ENCODE measurements at places on chromosomes 7 and 10.

GRCh38 chr7:1045069-1046063, 1.0 kb downstream of the GPR146 start:
- no peak for DNase-seq

- no peak for DNase-seq
Observed at GRCh38 chr7:121563177-121563576, 167.1 kb upstream of the FAM3C start.

DNA sequence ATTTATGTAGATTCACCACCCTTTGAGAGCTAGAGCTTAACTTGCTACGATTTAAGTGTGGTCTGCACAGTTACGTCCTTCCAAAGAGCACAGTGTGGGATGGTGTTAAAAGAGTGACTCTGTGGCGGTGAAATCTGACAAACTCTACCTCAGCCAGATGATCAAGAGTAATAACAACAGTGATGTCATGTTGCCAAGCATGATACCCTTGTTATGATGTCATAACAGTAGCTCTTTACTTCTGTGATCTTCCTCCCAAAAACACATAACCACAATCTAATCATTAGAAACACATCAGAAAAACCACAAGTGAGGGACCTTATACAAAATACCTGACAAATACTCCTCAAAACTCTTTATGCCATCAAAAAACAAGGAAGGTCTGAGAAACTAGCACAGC, 649.3 kb downstream of the POM121L12 start:
- no peak for DNase-seq

- DNase-seq, result no peak
Observed at GRCh38 chr7:21193895-21194294, 234.0 kb upstream of the SP4 start.

GRCh38 chr7:122136639-122137245, 7.3 kb downstream of the AASS start:
- DNase-seq, result no peak

DNA sequence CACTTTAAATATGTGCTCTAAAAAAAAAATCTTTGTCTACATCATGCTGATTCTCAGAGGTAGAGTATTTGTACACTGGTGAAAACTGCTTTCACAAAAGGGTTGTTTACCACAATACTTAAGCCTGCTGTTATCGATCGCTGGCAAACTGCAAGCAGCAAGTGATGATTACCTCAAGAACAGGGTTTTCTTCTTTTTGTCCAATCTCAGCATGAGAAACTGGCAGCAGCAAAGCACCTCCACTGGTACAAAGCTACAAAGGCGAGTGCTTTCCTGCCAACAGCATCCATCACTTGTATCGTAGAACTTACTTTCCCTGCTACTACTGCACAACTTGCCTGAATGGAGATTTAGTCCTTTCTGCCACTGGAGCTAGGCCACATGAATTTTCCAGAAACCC, 276.5 kb downstream of the DGKB start:
- DNase-seq, result no peak

- DNase-seq, result no peak
Observed at GRCh38 chr7:130494431-130494858, 2.6 kb downstream of the MEST start.

- no peak for DNase-seq
Observed at GRCh38 chr7:1681581-1681980, 11.5 kb downstream of the ELFN1 start.

GRCh38 chr7:15288741-15289140, 273.1 kb downstream of the AGMO start:
- DNase-seq, result peak; percentile 3

- DNase-seq, result no peak
Observed at GRCh38 chr10:131031346-131031745, 280.2 kb downstream of the TCERG1L start.

DNA sequence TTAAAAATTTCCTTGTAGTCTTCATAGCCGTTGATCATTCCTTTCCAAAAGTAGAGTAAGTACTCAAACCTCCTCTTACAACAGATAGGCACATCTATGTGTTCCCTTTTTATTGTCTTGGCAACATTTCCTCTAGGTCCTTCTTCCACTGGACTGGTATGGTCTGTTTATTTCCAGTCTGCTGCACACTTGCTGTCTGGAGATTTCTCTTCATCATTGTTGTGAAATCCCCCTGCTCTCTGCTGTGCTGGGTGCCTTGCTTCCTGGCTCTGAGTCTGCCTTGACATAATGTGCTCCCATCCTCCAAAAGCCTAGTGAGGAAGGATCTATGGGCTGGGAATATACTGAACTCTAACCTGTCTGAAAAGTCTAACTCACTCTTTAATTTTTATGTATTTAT, 545.3 kb upstream of the VSTM2A start:
- peak; percentile 0 for DNase-seq

- DNase-seq, result no peak
Observed at GRCh38 chr7:30028749-30029635, 780 bp downstream of the PLEKHA8 start.

DNA sequence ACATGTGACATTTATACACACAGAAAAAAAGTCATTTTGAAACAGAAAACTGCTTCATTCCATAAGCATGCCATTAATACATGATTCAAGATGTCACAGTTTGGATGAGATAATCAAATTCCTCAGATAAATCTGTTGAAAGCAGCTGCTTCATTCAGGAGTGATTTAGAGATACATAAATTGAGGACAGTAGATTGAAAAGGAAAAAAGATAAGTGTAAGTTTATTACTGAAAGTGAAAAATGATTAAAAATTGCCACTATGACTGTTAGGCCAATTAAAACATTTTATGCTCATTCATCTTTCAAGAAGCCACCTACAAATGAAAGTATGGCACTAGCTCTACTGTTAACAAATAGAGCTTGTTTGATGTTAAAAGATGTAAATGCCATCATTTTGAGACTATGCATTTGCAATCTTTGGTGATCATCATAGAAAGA, 136.9 kb upstream of the CDK6 start:
- DNase-seq, result no peak

- no peak for DNase-seq
Observed at GRCh38 chr10:88831709-88832108, 19.9 kb downstream of the ANKRD22 start.

DNA sequence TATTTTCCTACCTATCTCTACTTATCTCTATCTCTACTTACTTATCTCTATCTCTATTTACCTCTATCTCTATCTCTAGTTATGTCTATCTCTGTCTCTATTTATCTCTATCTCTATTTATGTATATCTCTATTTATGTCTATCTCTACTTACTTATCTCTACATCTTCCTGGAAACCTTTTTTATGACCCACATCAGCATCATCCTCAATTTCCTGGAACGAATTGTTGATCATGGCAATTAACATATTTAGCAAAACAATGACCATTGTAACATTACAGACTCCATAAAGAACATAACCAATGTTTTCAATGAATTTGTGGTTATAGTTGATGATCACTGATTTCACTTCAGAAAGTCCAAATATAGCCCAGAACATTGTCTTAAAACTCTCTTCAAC, 18.3 kb downstream of the GIMAP6 start:
- DNase-seq, result no peak

DNA sequence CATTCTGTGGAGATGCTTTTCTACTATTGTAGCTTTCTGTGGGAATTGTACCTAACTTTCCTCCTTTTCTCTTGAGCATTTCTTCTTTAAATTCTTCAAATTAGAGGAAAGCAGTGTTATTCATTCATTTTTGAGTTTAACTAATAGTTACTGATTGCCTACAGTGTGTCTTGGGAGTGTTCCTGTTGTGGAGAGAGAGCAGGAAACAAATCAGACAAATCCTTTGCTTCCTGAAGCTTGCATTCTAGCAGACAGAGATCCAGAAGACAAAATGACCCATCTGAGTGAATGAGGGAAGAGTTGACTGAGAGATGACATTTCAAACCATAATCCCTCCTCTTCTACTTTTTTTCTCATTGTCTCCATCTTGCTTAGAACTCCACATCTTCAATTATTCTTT, 170.4 kb downstream of the SUGCT start:
- no peak for DNase-seq

DNA sequence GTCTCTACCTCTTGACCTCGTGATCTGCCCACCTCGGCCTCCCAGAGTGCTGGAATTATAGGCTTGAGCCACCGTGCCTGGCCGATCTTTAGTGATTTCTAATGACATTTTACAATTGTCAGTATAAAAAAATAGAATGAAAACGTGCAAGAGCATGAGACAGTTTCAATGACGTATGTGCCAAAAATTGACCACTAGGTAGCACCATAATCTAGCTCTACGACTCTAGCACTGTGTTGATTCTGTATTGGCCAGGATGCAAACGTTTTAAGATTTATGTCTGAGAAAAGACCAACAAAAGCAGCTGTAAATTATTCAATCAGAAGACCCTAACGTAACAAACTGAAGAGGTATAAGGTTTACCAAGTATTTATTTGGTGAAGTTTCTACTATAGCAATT, 25.4 kb upstream of the EXOC6 start:
- no peak for DNase-seq

- DNase-seq, result peak; percentile 18
Observed at GRCh38 chr7:19146699-19147098, 1.5 kb upstream of the FERD3L start.

DNA sequence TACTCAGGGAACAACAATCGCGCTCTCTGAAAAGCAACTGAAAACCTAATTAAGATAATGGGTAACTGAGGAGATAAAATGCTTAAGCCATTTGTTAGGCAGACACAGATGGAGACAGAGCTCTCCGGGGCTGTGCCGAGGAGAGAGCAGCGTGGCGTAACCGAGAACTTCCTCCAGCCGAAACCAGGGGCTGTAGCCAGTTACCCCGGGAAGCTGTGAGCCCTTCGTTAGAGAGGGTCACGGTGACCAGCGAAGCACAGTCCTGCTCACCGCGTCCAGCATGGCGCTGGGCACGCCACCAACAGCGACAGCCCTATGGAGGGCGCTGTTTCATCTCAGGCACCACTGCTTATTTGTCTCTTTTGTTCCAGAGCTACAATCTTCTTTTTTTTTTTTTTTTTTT, 16.1 kb downstream of the PAPOLB start:
- DNase-seq, result no peak

DNA sequence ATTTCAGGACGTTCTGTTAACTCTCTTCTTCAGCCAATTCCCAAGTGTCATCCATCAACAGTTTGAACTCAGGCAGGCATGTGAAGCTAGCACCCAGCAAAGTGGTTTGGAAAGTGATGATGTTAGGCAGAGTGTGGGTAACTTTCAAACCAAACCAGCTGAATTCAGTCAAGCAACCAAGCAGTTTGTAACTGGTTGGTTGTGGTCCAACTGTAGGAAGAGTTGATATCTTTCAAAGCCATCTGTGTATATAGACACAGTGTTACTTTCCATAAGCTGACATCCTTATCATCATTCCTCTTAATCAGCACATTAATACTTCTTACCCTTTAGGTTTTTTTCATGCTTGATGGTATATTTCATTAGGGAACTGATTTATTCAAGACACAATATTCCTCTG, 72.2 kb upstream of the NUPR2 start:
- no peak for DNase-seq

DNA sequence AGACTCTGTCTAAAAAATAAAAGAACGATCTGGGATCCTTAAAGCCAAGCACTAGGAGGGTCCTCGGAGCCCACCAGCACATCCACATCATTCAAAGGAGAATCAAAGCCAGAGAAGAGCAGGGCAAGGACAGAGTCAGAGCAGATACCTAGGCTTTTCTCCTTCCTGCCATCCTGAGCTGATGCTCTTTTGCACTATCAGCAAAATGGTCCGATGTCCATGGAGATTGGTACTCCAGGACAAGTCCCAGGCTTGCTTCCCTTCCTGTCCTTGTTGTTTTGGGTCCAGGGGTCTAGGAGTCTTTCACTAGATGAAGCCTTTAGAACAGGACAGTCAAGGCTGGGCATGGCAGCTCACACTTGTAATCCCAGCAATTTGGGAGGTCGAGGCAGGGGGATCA, 58.0 kb upstream of the ELN start:
- no peak for DNase-seq

GRCh38 chr10:66837335-66837734, 88.5 kb upstream of the LRRTM3 start:
- DNase-seq, result no peak

GRCh38 chr7:91379236-91379635, 115.0 kb downstream of the FZD1 start:
- no peak for DNase-seq
